ENCODE measurements at places on chromosomes 16 and 17. TPM values are rescaled to one million over a fixed set of nuclear protein-coding genes. Genes with fewer than 3 reads are reported as not detected.

DNA sequence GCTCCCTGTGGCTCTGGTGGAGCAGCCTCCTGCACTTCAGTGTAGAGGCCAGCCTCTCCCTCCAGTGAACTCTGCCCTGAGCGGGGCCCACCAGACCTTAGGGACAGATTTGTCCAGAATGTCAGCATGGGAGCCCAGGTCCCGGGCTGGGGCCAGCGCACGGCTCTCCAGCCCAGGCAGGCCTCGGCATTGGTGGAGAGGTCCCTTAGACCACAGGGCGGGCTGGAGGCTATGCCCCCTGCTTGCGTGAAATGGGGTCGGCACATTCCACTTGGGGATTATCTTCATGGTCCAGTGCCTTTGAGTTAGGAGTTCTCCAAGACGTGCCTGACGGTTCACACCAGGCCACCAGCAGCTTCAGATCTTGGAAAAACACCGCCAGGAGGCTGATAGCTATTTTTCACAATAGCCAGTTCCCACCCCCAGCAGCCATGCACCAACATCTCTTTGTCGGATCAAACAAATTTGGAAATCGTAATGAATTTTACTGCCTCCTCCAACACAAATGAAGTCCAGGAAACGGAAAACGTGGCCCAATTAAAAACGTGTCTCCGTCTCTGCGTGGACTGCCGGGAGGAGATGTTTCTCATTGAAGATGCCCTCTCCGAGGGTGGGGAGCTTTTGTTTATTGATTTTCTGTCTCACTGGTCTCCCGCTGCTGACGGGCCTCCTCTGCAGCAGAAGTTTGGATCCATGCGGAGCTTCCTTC, 110.0 kb upstream of the CIBAR2 start:
- peak overlapping the region; percentile 68 for H3K4me3 ChIP-seq
- no peaks in the 10 kb centered on the region for H3K36me3 ChIP-seq
- H3K27ac ChIP-seq: peak overlapping the region; percentile 63
- DNase-seq: no peak
- peaks cover 9% of the 10 kb centered on the region for H3K27me3 ChIP-seq
- H3K4me1 ChIP-seq: peaks cover 53% of the 10 kb centered on the region

- no peak for DNase-seq
- no peaks in the 10 kb centered on the region for H3K36me3 ChIP-seq
- H3K27me3 ChIP-seq: peaks cover 48% of the 10 kb centered on the region
- no peak overlapping the region for H3K27ac ChIP-seq
- H3K4me1 ChIP-seq: peaks cover 4% of the 10 kb centered on the region
Observed at GRCh38 chr17:45812102-45812501, 28.0 kb downstream of the CRHR1 start.

DNA sequence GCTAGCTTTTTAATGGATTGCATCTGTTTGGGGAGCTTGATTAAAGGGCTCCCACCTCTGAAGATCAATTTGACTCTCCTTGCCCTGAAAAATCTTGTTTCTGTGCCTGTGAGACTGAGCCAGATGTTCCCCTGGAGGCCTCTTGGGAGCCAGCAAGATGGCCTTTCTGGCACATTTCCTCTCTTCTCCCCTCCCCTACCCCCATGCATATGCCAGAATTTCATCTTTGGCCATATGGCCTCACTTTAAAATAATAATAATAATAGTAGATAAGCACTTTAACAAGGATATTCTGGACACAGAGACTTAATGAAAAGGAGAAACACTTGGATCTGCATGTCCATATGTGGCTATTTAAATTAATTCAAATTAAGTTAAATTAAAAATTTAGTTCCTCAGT, 144.1 kb upstream of the CES5A start:
- no peak overlapping the region for H3K27ac ChIP-seq
- H3K4me1 ChIP-seq: no peaks in the 10 kb centered on the region
- H3K27me3 ChIP-seq: peaks cover 33% of the 10 kb centered on the region
- DNase-seq: no peak

- no peak for DNase-seq
- no peaks in the 10 kb centered on the region for H3K4me1 ChIP-seq
- no peak overlapping the region for H3K27ac ChIP-seq
Observed at GRCh38 chr17:78641243-78641642, 64.0 kb upstream of the DNAH17 start.

- no peaks in the 10 kb centered on the region for H3K27me3 ChIP-seq
- no peak overlapping the region for H3K27ac ChIP-seq
- H3K36me3 ChIP-seq: no peaks in the 10 kb centered on the region
Observed at GRCh38 chr17:16915752-16916556, 56.0 kb downstream of the TNFRSF13B start.

DNA sequence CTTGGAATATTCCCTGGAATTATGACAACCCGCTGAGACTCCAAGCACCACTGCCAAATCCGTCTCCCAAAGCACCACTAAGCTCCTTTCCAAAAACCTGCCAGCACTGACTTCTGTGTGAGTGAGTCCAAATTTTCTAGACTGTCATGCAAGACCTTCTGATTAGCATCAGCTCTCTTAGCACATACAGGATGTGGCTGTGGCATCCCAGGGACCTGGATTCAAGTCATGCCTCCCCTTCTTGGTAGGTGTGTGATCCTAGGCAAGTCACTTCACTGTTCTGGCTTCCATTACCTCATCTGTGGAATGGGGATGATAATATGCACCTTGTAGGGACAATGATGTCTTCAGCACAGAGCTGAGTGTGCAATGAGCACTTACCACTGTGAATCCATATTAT, 38.3 kb upstream of the USP7 start:
- no peak overlapping the region for H3K4me3 ChIP-seq
- no peak for DNase-seq
- peaks cover 1% of the 10 kb centered on the region for H3K4me1 ChIP-seq
- H3K27ac ChIP-seq: no peak overlapping the region

- H3K36me3 ChIP-seq: no peaks in the 10 kb centered on the region
- peaks cover 4% of the 10 kb centered on the region for H3K27me3 ChIP-seq
- peaks cover 9% of the 10 kb centered on the region for H3K4me1 ChIP-seq
- no peak for DNase-seq
- no peak overlapping the region for H3K27ac ChIP-seq
Observed at GRCh38 chr16:1381612-1382406, 30.1 kb downstream of the GNPTG start.

Gene EVI2B
- not detected for total RNA-seq

Gene HOXB8
- 16.0 TPM for total RNA-seq

Gene FOXJ1
- total RNA-seq: 18.2 TPM

Gene KRT33A
- total RNA-seq: 0.24 TPM

Gene KRT31
- not detected for total RNA-seq

Gene KRTAP4-16
- not detected for total RNA-seq

Gene PRR35
- total RNA-seq: 0.12 TPM

Gene PITPNM3
- 4.3 TPM for total RNA-seq

Gene SLFN12L
- not detected for total RNA-seq
